ENCODE measurements at places on chromosomes 2 and 18. TPM values are rescaled to one million over a fixed set of nuclear protein-coding genes. Genes with fewer than 3 reads are reported as not detected.

DNA sequence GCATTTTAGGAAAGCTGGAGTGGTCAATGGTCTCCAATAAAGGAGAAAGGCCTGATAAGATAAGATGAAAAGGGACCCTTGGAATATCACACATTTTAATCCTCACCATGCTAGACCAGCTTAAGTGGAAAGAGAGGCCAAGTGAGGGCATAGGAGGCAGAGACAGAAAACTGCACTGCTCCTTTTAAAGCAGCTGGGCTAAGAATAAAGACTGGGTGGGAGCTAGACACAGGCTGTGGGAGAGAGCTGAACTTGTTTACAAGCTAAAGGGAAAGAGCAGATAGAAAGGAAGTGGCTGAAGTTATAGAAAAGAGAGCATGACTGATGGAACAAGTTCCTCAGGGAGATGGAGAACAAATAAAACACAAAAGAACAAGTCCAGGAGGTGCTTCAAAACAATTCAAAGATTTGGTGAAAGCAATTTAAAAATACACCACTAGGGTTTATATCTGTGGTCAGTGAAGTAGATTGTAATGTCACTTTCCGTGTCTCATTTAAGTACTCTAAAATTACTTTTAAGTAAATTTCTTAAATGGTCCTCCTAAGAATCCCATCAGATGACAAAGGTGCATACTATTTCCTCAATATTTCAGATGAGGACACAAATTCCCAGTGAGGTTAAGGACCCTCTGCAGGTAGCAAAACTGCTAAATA lies 7.5 kb downstream of the COL5A2 start:
- no peak for DNase-seq

- no peak for DNase-seq
These were observed 15.1 kb downstream of the CYS1 start for GRCh38 chr2:10064932-10065772.

The ATP8B1 gene
- total RNA-seq, result 21.9 TPM

DNA sequence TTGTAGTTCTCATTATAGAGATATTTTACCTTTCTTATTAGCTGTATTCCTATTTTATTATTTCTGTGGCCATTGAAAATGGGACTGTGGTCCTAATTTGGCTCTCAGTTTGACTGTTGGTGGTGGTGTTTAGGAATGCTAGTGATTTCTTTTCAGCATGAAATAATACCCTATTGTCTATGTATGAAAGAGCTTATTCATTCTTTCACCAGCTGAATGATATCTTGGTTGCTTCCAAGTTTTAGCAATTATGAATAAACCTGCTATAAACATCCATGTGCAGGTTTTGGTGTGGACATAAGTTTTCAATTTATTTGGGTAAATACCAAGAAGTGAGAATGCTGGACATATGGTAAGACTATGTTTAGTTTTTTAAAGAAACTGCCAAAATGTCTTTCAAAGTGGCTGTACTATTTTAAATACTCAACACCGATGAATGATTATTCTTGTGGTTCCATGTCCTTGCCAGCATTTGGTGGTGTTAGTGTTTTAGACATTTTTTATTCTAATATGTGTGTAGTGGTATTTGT lies 501.6 kb upstream of the GYPC start:
- no peak for DNase-seq

DNA sequence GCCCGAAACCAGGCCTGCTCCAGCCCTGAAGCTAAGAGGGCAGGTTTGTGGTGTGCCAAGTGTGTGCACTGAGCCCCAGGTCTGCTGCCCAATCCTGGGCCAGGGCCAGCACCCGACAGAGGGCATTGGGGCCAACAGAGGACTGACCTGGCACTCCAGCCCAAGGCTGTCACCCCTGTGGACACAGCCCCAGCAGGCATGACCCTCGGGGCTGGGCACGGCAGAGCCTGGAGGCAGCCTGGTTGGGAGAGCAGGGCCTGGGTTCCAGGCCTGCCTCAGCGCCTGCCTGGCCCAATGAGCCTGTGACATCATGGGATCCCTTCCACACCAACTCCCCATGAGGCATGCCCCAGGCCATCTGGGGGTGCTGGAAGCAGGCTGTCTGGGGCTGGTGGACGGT lies 10.8 kb upstream of the SNED1 start:
- DNase-seq, result no peak

The SCG2 gene
- total RNA-seq, result 163 TPM

- no peak for DNase-seq
These were observed 269.4 kb downstream of the GBX2 start for GRCh38 chr2:235898766-235899165.

DNA sequence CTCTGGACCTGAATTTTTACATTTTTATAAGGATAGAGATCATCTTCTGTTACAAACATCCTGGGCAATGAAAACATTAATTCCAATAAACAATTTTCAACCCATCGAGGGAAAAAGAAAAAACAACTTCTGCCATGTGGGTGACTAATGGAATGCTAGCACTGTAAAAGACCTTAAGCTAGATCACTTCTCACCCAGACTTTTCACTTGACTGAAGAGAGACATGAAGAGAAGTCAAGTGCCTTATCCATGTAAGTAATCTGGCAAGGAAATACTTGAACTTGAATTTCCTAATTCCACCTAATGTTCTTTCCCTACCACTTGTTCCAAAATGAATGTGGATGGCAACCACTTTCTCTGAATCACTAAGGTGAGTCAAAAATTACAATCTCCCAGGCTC lies 98.3 kb upstream of the ACVR1C start:
- DNase-seq, result no peak

- no peak for DNase-seq
These were observed 35.5 kb downstream of the ST8SIA5 start for GRCh38 chr18:46721331-46721730.

- no peak for DNase-seq
These were observed 437.4 kb upstream of the MYT1L start for GRCh38 chr2:2768476-2768875.

The REEP1 gene
- total RNA-seq, result 14.2 TPM

DNA sequence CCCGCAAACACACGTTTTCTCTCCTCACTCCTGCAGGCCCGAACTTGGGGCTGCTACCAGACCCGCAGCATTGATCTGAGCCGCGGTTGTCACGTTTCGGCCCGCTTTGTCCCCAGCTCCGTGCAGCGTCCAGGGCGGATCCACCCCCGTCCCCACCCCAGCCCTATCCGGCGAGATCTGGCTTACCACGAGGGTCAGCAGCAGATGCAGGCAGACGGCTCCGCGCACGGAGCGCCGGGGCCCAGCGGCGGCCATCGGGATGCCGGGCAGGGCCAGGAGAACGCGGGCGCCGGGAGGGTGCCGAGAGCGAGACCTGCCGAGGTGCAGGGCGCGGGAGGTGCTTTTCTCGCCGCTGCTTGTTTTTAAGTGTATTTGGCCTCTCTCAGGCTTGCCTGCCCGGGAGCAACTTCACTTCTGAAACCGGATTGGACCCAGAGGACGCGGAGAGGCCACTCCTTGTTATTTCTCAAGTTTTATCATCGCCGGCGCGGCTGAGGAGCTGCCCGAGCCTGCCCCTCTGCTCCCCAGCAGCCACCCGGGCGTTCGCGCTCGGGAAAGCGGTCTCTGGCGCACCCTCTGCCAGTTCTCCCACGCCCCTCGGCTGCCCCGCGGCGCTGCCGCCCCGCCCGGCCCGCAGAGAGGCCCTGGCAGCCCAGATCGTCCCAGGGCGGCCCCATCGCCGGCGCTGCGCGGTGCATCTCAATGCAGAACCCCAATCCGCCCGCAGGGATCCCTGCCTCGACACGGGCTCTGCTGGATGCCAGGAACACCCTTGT lies at the start of gene DSC3:
DSC3 (minus strand) TSS at position 337 of the 776 bp plus-strand sequence; CDS start at position 255, 82 bp downstream.
- DNase-seq, result peak; percentile 42

- no peak for DNase-seq
These were observed 57.2 kb downstream of the CDC42EP3 start for GRCh38 chr2:37614061-37614738.

DNA sequence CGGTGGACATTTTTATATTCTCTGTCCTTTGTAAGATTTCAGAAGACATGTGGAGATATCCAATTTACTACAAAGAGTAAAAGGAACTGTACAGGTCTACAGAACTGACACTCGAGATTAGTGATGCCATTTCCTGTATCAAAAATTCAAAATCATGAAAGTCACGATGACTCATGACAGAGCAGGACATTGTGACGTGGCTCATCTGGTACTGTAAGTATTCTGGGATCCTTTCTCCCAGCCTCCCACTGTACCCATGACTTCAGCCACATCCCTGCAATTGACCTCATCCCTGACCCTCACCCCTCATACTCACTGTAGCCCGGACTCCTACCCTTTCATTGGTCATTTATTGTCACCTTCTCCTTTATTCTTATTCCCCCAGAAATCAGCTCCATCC lies 736.5 kb downstream of the EPHA4 start:
- DNase-seq, result no peak

The IL36RN gene
- 0.13 TPM for total RNA-seq

DNA sequence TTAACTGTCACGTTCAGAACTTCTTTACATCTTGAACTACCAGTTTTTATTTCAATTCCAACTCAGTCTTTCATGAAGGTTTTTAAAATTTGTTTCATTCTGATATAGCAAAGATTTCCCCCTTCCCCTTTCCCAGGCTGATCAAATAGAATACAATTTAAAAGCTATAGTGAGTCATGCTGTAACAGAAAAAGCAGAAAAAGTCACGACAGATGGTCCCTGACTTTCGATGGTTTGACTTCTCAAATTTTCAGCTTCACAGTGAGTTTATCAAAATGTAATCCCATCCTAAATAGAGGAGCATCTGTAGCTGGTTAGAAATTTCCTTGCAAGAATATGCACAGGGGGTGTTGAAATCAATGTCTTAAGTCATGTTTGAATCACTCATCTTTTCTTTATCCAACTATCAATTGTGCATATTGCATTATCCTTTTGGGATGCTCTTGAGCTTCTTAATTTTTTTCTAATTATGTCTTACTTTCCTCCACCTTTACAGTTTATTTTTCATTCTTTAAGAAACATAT lies 500.3 kb downstream of the LRP1B start:
- DNase-seq, result no peak

- DNase-seq, result no peak
These were observed 494 bp upstream of the RBM45 start for GRCh38 chr2:178111743-178112142.

DNA sequence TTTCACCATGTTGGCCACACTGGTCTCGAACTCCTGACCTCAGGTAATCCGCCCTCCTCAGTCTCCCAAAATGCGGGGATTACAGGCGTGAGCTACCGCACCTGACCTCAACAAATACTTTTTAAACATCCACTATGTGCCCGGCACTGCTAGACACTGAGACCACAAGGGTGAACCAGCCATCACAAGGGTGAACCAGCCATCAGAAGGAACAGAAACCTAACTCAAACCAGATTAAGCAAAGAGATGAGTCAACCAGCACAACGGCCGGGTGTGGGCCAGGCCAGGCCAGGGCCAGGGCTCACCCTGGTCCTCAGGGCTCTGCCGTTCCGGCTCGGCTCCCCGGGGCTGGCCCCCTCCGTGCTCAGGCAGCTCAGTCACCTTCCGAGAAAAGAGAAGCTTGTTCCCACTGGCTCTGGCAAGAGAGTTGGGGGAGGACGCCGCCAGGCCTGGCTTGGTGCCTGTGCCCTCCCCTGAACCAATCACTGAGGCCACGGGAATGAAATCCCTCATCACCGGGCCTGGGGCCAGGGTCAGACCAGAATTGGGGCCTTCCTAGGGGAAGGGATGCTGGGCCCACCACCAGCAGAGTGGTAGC lies 4.4 kb downstream of the TEX44 start:
- DNase-seq, result no peak

DNA sequence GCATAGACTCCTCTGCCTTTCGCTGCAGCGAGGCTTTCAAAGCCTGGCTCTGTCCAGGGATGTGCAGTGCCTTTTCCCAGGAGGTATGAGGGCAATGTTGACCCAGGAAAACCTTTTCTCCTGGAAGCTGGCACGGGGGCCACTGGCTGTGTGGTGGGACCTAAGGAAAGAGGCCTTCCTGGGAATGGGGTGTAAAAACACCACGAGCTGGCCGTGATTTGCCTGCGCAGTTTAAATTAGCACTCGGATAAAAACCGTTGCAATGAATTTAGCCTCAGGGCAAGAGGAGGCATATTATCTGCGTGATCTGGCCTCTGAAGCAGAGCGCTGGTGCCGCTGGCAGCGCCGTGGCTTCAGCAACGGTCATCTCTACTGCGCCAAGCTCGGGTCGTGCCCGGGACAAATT lies 3.0 kb downstream of the OSR1 start:
- DNase-seq, result no peak

The ZFP36L2 gene
- total RNA-seq, result 222 TPM

DNA sequence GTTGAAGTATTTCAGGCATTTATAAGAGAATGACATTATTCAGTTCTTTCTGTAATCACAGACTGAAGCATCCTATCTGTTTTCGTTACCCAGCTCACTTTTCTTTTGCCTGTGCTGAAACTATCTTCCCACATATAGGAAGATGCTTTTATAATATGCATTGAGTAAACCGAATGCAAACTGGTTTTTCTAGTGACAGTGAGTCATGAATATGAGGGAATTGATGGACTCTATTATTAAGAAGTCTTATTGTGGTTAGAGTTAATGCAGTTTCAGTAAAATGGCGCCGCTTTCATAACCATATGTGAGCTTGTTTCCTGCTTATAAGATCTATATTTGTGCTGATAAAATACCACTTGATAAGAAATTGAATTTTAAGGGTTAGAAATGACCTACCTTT lies 59.2 kb downstream of the ACVR2A start:
- no peak for DNase-seq

DNA sequence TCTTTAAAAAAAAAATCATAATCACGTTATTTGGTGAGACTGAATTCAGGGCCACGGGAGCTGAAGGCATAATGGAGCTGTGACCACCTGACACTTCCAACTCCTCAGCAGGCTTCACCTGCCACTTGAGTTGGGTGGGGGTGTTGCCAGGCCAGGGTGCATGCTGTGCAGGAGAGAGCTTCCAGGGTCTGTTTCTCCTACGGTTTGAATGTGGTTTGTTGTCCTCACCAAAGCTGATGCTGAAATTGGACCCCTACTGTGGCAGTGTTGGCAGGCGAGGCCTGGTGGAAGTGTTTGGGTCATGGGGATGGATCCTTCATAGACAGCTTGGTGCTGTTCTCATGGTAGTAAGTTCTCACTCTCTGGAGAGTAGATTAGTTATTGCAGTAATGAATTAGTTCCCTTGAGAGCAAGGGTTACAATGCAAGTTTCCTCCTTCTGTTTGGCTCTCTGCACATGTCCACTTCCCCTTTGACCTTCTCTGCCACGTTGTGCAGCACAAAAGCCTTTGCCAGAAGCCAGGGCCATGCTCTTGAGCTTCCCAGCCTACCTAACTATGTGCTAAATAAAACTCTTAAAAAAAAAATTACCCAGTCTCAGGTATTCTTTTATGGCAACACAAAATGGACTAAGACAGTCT lies 38.3 kb upstream of the ANKRD44 start:
- no peak for DNase-seq

The SKA1 gene
- 13.5 TPM for total RNA-seq

- DNase-seq, result no peak
These were observed 32.8 kb downstream of the KATNAL2 start for GRCh38 chr18:46950064-46950656.

- no peak for DNase-seq
These were observed 35.4 kb upstream of the REEP1 start for GRCh38 chr2:86372641-86373502.
